GM18507 (cell line): ENCODE measurements at places on chromosomes 4 and X.
A peak's percentile ranks its signal among the peaks of the same experiment; 100 is the strongest.

- no peak for DNase-seq
These were observed 99.0 kb downstream of the PHKA2 start for GRCh38 chrX:18884916-18885315.

GRCh38 chr4:55158957-55159356 lies 33.6 kb upstream of the KDR start:
- DNase-seq = no peak

- DNase-seq = no peak
These were observed 148.1 kb upstream of the EOLA2 start for GRCh38 chrX:150086371-150086770.

DNA sequence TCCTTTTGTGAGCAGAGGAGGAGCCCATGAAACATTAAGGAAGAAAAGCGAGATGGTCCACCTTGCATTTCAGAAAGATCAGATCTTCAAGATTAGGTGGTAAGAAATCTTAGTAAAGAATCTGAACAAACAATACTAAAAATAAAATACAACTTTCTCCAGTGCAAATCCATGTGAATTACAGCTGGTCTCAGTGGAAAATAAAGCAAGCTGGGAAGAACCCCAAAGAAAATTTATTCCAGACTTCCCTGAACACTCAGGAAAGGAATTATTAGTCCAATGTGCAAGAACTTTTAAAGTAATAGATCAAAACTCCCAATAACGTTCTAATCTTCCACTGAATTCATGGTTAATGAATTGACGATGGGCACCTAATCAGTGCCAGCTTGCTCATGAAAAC lies 37.3 kb upstream of the C1QTNF7 start:
- no peak for DNase-seq

GRCh38 chrX:126670258-126670657 lies 117.6 kb upstream of the DCAF12L1 start:
- DNase-seq = no peak

DNA sequence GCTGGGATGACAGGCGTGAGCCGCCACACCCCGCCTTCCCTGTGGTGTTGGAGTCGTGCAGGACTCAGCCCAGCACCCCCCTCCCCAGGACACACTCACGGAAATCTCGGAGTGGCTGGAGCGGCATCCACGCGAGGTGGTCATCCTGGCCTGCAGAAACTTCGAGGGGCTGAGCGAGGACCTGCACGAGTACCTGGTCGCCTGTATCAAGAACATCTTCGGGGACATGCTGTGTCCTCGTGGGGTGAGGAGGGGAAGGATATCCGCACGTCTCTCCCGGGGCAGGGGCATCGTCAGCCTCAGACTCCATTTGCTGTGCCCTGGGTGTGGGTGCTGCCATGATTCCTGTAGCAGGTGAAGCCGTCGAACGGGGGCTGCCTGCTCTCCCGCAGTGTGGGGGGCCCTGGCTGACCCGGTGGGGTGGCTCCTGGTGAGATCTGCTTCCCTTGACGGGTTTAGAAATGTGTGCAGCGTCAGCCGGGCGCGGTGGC lies 10.3 kb downstream of the PLCXD1 start:
- no peak for DNase-seq

DNA sequence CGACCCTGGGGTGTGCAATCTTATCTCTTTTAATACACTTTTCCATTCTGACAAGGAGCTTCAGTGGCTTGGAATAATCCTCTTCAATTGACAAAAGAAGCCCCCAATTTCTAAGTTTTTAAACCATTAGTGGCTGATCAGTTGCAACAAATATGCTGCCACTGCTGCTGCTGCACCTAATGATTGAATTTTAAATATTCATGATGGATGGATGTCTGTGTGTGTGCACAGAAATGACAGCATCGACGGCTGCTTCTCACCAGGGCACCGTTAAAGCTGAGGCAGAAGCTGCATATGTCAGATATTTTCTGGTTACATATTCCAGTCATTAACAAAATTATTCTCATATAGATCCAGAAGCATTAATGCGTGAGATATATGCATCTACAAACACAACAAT lies 182.4 kb downstream of the MGST2 start:
- no peak for DNase-seq

DNA sequence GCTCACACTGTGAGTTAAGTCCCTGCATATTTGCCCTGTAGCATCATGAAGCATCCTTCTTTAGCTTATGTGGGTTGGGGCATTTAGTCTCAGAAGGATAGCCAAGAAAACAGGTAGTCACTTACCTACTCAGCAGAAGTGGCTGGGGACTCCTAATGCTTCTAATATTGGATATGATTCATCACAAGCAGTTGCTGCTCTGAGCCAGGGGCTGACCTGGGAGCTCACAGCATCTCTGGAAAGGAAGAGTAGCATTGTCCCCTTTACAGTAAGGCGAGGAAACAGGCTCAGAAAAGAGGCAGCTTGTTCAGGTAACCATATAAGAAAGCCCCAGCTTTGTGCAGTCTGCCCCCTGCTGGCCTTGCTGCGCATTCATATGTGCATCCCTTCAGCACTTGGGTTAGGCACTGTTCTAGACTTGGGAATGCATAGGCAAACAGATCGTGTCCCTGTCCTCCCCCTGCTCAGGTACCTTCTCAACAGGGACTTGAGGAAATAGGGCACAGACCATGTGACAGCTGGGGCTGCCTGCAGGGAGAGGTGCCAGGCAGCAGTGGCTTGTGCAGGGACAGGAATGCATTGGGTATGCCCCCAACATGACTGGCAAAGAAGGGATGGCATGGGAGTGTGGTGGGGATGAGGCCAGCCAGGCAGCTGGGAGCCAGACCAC lies 35.7 kb upstream of the TBC1D14 start:
- DNase-seq = peak; percentile 38

- no peak for DNase-seq
These were observed 18.4 kb upstream of the ACE2 start for GRCh38 chrX:15619053-15619755.

DNA sequence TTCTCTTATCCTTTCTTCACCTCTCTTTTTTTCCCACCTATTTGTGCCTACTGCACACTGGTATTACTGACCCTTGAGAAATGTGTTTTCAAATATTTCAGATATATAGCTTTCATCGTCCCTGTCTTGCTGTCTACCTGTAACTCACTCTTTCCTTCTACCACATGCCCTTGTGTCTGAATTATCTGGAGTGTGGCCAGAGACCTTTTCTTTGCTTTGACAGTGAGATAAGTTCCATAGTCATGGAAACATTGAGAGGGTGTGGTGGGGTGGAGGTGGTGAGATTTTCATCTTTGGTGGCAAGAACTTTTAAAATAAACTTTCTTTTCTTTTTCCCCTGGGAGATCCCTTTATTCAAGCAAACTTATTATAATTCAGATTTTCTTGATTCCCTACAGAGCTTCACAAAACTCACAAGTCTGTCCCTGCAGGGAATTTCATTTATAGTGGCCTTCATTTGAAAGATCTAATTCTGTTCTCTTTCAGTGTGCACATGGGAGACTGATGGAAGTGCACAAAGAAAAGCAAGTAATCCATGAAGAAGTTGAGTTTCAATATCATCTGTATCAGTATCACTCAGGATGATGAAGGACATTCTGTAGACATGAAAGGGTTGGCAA lies 95.7 kb downstream of the SH2D1A start:
- no peak for DNase-seq

DNA sequence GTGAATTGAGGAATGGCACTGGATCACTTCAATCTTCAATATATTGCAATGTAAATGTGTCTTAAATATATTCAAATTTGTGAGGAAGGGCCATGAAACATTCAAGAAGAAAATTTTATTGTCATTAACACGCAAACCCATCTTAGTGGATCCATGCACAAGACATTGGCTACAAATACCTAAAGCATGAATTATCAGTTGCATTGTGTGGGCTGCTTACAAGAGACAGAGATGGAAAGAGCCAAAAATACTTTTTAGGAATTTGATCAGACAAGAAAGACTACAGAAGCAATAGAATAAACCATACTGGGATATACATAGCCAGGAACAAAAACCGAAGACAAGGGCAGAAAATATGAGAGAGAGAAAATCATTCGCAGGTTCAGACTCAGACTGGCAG lies 616.2 kb upstream of the GRIA3 start:
- DNase-seq = no peak

DNA sequence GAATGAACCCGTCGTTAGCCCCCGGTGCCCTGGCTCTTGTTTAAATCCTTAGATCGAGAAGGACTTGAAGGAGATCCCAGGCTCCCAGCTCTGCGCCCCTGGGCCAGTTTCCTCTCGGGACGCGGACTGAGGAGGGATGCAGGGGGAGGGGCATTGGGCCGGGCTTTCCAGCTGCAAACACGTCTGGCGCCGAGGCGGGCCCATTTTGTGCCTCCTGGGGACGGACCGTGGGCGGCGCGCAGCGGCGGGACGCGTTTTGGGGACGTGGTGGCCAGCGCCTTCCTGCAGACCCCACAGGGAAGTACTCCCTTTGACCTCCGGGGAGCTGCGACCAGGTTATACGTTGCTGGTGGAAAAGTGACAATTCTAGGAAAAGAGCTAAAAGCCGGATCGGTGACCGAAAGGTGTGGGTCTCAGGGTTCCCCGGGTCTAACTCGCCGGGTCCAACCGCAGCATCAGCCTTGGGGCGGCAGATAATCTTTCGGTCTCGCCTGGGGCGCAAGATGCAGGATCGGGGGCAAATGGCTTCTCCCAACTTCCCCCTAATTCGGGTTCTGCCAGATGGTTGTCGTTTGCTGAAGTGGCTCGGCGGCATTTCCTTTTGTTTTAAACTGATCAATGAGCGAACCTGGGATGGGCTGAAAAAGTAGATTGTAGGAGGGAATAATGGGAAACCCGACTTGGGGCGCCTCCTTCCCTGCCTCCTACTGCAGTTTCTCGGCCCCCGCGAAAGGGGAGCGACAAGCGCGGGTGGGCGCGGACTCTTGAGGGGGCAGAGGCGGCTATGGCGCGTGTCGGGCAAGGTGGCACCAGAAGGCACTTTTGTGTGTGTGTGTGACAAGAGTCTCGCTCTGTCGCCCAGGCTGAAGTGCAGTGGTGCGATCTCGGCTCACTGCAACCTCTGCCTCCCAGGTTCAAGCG lies 2.9 kb downstream of the PDGFRA start:
- DNase-seq = no peak

GRCh38 chr4:2040391-2041238 lies 18.5 kb upstream of the NAT8L start:
- DNase-seq = no peak

DNA sequence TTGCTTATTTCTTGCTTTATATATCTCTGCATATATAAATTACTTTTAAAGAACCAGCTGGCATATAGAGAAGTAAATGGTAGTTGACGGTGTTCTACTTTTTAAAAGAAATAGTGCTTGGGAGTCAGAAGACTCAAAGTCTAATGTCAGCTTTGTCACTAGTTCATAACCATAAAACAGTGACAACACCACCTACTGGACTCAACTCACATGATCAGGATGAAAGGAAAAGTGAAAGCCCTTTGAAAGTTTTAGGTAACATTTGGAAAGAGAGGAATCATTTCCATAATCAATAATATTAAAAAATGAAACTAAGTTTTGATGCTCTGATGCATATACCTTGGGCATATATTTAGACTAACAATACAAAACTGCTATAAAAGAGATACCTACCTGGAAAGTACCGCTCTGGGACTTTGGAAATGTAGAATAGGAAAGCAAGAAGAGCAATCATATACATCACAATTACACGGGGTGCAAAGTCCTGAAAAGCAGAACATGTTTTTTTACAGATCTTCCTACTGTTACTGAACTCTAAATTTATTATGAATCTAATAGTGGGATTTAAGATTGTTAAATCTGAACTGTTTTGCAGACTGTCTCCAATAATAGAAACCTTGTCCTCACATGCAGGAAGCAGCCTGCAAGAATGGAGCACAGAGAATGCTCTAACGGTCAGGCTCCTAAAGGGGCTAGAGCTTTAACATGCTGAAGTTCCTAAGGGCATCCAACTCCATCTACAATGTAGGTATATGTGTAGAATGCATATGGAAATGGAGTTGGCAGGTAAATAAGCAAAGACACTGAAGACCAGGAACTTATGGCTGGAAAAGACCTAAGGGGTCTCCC lies 15.6 kb downstream of the PAQR3 start:
- DNase-seq = no peak

DNA sequence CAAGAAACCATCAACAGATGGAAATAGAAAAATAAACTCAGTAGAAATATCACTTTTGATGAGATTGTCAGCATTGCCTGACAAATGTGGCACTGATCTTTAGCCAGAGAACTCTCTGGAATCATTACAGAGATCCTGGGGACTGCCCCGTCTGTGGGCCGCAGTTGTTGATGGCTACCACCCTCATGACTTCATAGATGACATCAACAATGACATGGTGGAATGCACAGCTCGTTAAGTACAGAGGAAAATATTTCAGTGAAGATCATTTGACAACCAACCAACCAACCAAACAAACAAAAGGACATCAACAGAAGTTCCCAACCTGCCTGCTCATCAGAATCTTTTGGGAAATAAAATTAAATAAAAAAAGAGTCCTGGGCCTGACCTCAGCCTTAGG lies 132.6 kb downstream of the UCHL1 start:
- DNase-seq = no peak

- DNase-seq = no peak
These were observed 1.3 kb downstream of the TACC3 start for GRCh38 chr4:1722551-1723118.

DNA sequence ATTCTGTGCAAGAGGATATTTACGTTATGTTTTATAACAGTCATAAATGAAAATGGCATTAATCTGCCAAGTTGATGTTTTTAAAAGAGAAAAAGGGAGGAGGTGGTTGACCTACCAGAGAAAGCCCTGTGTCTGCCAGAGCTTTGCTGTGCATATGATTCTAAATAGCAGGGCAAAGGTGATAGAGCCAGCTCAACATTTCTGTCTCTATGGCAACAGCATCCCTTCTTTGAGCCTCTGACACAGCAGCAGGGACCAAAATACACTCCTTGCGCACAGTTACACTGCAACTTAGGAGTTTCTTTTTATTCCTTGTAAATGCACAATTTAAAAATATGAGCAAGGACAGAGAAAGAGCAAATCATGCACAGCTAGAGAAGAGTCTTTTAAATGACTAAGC lies 133.3 kb upstream of the RAI2 start:
- no peak for DNase-seq

DNA sequence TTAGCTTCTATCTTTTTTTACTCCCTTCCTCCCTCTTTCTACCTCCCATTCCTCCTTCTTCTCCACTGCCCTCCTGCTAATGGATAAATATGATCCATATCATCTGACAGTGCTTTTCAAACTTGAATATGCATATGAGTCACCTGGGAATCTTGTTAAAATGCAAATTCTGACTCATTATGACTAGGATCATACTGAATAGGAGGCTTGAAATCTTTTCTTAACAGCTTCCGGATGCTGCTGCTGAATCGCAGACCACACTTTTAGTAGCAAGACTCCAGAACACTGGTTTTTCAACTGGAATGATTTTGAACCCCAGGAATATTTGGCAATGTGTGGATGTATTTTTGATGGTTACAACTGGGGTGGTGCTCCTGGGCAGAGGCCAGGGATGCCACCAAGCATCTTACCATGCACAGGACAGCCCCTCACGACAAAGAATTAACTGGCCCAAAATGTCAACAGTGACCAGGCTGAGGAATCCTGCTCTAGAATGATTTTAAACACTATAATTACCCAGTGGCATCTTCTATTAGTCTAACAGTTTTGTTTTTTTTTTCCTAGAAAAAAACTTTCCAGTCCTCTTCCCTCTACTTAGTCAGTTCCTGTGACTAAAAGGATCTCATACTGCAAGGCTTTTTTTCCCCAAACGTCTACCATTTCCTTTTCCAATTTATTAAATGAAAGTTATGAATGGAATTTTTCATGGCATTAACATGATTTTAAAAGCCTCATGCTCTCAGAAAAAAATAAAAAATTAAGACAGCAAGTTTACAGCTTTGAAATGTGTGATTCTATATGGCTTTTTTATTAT lies 10.6 kb upstream of the PYURF start:
- DNase-seq = no peak
